ENCODE measurements at places on chromosomes 11 and 22. TPM values are rescaled to one million over a fixed set of nuclear protein-coding genes. Genes with fewer than 3 reads are reported as not detected.

CEND1 gene
- 2.1 TPM for total RNA-seq

VSIG2 gene
- total RNA-seq, result 0.08 TPM

RIBC2 gene
- total RNA-seq, result 2.4 TPM

DGCR6 gene
- total RNA-seq, result 1.7 TPM

CBLIF gene
- not detected for total RNA-seq

OR8J1 gene
- total RNA-seq, result not detected

SEC14L2 gene
- total RNA-seq, result 68.1 TPM

C11orf68 gene
- 44.2 TPM for total RNA-seq

RCN1 gene
- total RNA-seq, result 173 TPM

MS4A3 gene
- not detected for total RNA-seq

IL10RA gene
- total RNA-seq, result 0.07 TPM

OMP gene
- not detected for total RNA-seq

CREB3L1 gene
- total RNA-seq, result 4.0 TPM

OR51B5 gene
- total RNA-seq, result not detected

ZNF214 gene
- total RNA-seq, result 0.92 TPM

MMP13 gene
- total RNA-seq, result 0.08 TPM

OR51I1 gene
- not detected for total RNA-seq

INS gene
- not detected for total RNA-seq

TUBA8 gene
- total RNA-seq, result 0.51 TPM

OR10A2 gene
- total RNA-seq, result not detected

YDJC gene
- 52.7 TPM for total RNA-seq

LGALS12 gene
- not detected for total RNA-seq

XKR3 gene
- not detected for total RNA-seq

SCUBE1 gene
- 0.18 TPM for total RNA-seq

PLEKHB1 gene
- 0.63 TPM for total RNA-seq

KDELR3 gene
- 19.1 TPM for total RNA-seq

ST14 gene
- total RNA-seq, result 0.04 TPM
